ENCODE measurements at places on chromosomes 1 and 21.

GRCh38 chr1:228271701-228272251 is 63.9 kb downstream of the OBSCN start:
- DNase-seq: no peak

DNA sequence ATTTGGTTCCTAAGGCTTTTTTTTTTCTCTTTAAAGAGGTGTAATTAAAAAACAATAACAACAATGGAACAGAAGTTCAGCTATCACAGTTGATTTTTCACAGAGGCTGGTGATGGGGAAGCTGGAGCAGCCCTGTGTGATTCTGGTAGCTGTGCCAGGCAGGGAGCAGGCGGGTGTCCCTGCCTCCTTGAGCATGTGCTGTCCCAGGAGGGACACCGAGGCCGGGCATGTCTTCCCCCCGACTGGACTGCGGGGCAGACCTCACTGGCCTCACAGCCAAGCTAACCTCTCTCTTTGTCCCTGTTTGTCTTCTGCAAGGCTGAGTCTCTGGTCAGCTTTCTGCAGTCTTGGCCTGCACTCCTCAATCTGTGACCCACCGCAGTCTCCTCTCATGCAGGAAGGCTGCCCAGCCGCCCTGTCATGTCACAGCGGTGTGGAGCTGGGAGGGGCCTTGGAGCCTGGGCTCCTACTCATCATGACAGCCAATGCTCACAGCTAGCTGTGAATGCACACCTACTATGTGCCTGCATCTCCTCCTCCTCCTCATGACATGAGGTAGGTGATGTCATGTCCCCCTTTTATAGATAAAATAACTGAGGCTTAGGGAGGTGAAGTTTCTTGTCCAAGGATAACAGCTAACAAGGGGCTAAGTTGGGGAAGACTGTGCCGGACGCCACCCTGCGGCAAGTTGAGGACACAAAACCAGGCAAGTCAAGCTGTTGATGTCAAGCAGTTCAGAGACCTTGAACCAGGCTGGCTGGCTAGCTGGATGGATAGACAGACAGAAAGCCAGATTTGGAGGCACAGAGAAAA is 10.3 kb upstream of the ACTL8 start:
- no peak for DNase-seq

GRCh38 chr1:111399792-111400610 is 27.5 kb downstream of the OVGP1 start:
- peak; percentile 14 for DNase-seq

DNA sequence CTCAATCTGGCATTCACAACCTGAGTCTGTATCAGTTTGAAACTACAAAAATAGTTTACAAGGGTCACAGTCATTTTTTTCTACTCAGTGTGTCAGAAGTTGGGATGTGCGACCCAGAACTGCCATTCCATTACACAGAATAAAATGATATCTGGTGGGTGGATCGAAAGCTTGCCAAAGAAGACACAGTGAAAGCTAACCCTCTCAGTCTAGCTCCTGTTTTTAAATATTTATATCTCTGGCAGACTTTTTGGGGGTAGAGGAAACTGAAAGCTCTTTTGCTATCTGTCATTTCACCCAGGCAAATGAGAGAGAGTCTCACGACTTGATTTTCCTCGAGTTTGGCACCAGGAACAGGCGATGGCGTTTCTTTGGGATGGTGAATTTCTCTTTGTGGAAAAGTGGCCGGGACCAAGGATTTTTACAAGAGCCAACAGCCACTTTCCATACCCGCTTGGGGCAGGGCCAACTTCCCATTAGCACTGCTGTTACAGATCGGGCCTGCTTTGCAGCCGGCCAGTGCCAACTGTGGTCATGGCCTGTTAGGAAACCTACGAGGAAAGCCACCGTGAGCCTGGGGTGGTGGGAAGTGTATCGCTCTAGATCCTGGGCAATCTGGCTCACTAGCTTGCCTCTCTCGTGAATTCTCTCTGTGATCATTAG is 185.5 kb upstream of the NFIA start:
- no peak for DNase-seq

DNA sequence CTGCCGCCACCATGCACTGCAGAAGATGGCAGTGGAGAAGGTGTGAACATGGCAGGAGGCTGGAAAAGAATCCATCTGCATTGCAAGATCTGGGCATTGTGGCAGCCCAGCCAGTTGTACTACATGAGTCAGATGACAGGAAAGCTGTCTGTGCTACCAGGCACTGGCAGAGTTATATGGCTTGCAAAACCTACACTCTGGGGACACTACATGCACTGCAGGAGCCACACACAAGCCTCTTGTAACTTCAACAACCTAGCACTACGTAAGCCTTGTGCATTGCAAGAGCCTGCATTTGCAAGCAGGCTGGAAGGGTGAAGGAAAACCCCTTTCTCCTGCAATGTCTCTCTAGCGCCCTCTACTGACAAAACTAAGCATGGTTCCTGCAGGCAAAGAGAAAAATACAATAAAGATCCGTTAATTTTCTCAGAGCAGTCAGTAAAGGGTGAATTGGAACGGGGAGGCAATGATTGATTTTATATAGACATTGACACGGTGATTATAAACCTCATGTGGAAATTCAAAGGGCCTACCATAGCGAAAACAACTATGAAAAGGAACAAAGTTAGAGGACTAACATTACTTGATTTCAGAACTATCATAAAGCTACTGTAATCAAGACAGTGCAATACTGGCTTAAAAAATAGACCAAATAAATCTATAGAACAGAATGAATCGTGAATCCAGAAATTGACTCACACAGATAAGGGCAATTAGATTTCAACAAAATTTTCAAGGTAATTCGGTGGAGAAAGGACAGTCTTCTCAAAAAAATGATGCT is 26.2 kb upstream of the DYNLT5 start:
- DNase-seq: peak; percentile 23

- no peak for DNase-seq
Measured at GRCh38 chr1:65512383-65512782, 91.9 kb downstream of the LEPR start.
